ENCODE measurements at places on chromosomes 7 and 10.

DNA sequence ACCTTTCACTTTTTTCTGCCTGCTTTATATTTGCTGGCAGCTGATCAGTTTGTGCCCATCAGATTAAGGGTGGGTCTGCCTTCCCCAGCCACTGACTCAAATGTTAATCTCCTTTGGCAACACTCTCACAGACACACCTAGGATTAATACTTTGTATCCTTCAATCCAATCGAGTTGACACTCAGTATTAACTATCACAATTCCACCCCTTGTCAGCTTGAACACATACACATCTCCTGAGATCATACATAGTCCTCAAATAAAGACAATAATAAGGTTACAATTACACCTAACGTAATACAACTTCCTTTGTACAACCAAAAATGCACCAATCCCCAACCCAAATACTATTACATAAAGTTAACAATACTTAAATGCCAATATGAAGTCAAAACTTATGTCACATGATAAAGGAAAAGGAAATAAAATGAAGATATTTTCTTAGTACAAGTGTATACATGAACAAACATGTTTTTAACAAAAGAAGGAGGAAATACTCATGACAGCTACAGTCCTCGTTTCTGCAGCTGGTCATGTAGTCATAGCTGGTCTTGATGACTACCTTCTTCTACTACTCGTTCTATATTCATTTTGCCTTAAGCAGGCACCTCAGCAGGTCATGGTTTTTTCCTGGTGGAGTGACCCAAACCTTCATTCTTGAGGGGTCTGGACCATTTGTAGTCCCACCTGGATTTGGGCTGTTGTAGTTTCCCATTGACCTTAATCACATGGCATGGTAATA, 96.7 kb upstream of the CABCOCO1 start:
- DNase-seq: no peak

DNA sequence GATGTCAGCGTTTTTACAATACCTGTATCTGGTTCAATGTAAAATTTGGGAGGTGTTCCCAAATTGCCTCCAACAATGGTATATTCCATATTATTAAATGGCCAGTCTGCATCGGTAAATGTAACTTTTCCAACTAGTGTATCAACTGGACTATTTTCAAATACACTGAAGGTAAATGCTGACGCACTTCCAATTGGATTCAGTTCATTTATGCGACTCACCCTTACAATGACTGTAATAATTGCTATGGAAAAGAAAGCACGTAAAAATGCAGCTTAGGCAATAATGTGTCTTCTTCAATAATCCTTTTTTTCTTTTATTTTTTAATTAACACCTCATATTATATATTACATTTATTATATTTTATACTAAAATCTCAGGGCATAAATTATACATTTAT, 209.1 kb downstream of the HGF start:
- no peak for DNase-seq

DNA sequence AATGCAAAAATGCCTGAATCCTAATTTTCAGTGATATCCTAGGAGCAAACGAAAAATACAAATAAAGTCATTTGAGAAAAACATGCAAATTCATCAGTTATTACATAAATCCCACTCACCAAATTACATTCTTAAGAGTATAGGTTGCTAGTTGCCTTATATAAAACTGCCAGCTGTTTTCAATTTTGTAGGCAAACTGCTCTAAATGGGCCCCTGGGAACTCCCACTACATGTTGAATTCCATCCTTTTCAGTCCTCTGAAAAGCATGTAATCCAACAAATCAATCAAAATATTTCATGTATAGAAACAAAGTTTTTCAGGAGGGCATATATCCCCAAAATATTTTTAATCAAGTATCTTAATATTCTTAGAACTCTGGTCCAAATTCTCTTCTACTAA, 2.1 kb upstream of the JMJD1C start:
- no peak for DNase-seq

DNA sequence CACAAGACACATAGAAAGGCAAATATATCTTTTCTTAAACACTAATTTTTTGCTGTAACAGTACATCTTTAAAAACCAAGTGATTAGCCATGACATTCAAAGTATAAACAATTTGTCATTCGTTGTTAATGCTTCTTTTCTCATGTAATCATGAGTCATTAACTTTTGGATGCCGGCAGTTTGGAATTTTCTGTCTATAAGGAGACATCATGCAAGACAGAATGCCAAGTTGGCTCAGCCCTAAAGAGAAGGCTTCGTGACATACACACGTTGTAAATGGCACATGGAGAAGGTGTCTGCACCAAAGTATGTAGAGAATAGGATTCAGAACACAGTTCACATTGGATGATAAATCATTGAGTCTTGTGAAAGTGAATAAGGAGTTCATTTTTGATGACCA, 35.9 kb downstream of the CCDC3 start:
- no peak for DNase-seq

GRCh38 chr10:43816351-43817321, 168.0 kb upstream of the ZNF32 start:
- peak; percentile 40 for DNase-seq

- peak; percentile 12 for DNase-seq
Observed at GRCh38 chr7:142636751-142637150, 112.5 kb upstream of the PRSS1 start.

Measured in T-helper 2 cell (primary cell).